ENCODE measurements at places on chromosomes 1 and 21.

- no peak for ATAC-seq
Observed at GRCh38 chr1:181504399-181504842, 21.1 kb downstream of the CACNA1E start.

- ATAC-seq, result no peak
Observed at GRCh38 chr1:165562571-165562970, 18.8 kb downstream of the LRRC52 start.

- no peak for ATAC-seq
Observed at GRCh38 chr1:212918824-212919223, 31.5 kb upstream of the VASH2 start.

- peak; percentile 49 for ATAC-seq
Observed at GRCh38 chr1:23168079-23168444, 594 bp downstream of the LUZP1 start.

DNA sequence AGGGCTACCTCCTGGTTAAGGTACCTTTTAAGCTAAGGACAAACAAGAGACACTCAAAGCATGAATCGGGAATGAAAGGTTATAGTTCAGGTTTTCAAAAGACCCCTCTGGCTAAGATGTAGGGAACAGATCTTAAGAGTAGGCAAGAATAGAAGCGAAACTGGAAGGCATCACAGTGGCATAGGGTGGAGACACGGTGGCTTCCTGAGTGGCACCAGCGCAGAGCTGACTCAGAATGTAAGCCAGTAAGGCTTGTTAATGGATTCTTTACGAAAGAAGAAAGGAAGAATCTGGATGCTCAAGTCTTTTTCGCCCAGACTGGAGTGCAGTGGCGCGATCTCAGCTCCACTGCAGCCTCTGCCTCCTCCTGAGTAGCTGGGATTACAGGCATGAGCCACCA, 21.2 kb downstream of the PADI6 start:
- ATAC-seq, result no peak

- ATAC-seq, result no peak
Observed at GRCh38 chr1:30535595-30536325, 187.6 kb downstream of the MATN1 start.

DNA sequence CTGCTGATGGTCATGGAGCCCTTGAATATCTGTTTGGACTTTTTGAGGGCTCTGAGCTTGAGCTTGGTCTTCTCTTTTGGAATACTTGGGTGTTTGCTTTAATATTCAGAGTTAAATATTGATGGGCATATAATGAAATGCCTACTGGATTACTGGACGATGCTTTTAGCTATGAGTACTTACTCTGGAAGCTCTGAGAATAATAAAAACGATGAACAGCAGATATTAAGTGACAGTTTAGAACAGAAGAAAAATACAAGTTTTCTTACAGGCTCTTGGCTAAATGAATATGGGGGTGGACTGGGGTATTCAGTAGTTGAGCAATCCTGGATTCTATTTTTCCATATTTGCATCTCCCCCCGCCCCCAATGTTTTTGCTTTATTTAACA, 20.7 kb downstream of the GALNT2 start:
- no peak for ATAC-seq

DNA sequence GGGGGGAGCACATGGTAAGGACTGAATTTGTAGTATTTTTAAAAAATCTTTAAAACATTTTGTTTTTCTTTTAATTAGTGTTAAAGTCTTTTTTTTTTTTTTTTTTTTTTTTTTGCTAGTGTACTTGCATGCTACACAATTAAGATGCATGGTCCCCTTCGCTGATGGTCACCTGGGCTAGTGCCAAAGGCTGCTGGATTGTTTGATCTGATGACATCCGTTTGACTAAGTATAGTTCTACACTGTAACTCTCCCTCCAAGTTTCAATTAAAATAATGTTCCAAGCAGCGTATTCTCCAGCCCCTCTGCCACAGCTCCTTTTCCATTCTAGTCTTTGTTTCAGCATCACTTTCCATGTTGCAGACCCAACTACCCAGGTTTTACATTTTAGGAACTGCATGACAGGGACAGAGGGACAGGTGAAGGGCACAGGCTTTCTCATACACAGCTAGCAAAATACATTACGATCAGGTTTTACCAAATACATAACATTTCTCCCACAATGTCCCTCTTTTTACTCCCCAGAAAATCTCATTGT, 852 bp upstream of the RAVER2 start:
- no peak for ATAC-seq

- ATAC-seq, result no peak
Observed at GRCh38 chr1:118247593-118247992, 62.6 kb upstream of the SPAG17 start.

DNA sequence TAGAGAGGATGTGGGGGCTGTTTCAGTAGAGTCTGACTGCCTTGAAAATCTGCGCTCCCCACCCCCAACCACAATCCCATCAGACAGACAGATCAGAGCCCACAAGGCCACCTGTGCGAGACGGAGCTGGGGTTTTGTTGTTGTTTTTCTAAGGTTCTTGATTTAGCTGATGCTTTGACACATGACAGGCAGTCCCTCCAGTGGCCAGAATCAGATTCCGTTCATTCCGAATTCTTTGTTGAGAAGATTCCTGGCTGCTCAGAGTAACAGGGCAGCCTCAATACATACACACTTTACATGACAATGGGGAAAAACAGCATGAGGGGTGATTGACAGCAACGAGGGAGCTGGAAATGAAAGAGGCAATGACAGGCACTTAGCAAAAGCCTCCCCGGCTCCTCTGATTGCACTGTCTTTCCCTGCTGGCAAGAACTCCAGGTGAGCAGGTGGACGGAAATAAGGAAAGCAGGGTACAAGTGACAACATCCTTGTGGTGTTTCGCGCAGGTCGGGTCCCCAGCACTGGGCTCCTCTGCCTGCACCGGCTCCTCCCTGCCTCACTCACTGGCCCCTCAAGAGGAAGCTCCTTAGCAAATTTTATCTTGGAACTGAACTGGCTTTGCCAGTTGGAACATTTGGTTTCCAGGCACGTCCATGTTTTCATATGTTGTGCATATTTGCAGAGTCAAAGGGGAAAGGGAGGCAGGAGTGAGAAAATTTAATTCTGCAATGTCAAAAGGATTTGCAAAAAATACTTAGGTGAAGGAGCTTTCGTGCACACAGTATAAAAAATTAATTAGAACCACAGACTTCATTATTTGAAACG, 148.7 kb downstream of the PGBD5 start:
- no peak for ATAC-seq

- no peak for ATAC-seq
Observed at GRCh38 chr1:200525090-200525987, 95.2 kb downstream of the KIF14 start.

DNA sequence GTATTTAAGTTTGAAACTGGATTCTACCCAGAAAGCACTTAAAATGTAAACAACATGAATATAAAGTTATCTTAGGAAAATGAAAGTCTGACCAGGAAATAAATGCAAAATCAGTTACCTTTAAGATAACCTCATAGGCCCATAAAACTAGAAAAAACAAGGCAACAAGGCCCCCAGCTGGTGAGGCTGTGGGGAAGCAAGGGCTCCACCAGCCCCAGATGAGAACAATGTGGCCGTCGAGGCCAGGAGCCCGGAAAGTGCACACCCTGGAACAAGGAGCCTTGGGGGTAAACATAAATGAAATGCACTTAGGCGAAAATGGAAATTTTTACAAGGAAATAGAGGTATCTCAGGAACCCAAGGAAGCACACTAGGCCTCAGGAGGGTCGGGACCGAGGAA, 37.9 kb upstream of the BMP8B start:
- no peak for ATAC-seq

- ATAC-seq, result peak; percentile 71
Observed at GRCh38 chr1:32622806-32623681, 27.3 kb downstream of the ZBTB8OS start.

Measured in activated CD4-positive, CD25-positive, alpha-beta regulatory T cell treated with anti-CD3 and anti-CD28 coated beads, Interleukin-2, amount 50 U/mL, for 24 hours (primary cell).